ENCODE measurements at places on chromosomes 7 and 10.

DNA sequence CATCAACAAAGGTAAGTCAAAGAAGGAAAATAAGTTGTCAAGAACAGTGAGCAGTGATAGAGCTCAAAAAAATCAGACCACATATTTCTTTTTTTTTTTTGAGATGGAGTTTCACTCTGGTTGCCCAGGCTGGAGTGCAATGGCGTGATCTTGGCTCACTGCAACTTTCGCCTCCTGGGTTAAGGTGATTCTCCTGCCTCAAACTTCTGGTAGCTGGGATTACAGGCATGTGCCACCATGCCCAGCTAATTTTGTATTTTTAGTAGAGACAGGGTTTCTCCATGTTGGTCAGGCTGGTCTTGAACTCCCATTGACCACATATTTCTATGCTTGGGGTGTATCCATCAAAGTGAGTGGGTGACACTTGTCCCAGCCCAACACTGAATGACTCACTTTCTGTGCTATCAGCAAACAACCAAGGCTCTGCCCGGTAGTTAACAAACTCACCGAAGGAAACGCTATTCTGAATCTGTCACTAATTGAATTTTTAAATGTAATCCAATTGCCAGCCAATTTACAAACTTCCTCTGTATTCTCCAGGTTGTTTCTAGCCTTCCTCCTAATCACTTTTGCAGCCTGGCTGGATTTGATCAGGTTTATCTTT, 19.6 kb upstream of the SMNDC1 start:
- DNase-seq: no peak

DNA sequence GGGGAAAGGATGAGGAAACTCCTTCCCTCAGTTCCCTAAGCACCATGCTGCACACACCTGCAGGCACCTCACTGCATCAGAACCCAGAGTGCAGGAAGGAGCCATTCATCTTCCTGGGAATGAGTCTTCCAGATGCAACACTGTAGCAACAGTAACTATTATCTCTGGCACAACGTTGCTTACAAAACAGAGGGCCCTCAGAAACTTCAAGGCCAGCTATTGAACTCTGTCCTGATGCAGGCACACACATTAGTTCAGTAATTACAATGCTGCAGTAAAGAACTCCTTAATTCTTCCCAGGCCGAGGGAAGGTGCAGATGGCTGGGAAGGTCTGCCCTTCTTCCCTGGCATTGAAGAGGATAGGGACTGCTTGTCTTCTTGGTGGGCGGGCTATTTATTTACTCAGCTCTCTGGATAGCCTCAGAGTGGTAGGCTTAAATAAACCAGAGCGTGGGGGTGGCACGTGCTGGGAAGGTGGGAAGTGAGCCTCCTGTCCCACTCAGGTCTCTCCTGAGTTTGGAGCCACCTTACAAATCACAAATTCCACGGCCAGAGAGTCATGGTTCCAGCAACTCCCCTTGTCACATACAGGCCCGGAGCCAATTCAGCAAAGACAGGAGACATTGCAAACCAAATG, 125.1 kb upstream of the JCAD start:
- DNase-seq: no peak

DNA sequence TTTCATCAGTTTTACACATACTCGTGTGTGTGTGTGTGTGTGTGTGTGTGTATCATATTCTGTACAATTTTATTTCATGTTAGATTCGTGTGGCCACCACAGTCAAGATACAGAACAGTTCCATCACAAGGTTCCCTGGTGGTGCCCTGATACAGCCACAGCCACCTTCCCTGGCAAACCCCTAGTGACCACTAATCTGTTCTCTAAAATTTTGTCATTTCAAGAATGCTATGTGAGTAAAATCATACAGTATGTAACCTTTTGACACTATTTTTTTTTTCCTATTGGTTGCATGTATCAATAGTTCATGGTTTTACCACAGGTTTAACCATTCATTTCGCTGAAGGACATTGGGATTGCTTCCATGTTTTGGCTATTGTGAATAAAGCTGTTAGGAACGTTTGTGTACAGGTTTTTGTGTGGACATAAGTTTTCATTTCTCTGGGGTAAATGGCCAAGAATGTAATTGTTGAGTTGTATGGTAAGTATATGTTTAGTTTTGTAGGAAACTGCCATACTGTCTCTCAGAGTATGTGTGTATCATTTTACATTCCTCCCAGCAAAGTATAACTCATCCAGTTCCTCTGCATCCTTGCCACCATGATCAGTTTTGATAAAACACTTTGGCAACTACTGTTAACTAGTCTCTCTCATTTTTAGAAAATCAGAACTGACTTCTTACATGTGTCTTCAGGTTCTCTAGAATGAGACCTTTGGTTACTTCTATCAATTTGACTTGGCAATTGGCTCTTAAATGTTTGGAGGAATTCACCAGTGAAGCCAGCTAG, 20.6 kb downstream of the KLHDC10 start:
- no peak for DNase-seq

- no peak for DNase-seq
These were observed 711 bp downstream of the HIP1 start for GRCh38 chr7:75737856-75738603.

GRCh38 chr10:62386356-62387320, 12.5 kb downstream of the ZNF365 start:
- no peak for DNase-seq

DNA sequence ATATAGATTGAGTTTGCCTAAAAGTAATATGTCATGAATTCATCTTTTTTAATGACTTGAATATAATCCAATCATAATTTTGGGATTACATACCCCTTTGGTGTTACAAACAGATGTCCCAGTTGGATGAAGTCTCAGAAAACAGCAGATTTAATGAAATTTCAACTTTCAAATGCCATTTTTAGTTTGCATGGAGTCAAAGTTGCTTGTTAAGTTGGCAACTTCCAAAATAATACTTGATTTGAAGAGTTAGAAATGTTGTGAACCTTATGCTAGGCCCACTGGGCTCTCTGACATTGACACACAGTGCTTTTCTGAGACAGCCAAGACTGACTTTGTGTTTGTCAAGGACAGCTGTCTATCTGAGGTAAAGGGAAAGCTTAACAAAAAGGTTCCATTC, 248.1 kb downstream of the KIF20B start:
- DNase-seq: no peak

DNA sequence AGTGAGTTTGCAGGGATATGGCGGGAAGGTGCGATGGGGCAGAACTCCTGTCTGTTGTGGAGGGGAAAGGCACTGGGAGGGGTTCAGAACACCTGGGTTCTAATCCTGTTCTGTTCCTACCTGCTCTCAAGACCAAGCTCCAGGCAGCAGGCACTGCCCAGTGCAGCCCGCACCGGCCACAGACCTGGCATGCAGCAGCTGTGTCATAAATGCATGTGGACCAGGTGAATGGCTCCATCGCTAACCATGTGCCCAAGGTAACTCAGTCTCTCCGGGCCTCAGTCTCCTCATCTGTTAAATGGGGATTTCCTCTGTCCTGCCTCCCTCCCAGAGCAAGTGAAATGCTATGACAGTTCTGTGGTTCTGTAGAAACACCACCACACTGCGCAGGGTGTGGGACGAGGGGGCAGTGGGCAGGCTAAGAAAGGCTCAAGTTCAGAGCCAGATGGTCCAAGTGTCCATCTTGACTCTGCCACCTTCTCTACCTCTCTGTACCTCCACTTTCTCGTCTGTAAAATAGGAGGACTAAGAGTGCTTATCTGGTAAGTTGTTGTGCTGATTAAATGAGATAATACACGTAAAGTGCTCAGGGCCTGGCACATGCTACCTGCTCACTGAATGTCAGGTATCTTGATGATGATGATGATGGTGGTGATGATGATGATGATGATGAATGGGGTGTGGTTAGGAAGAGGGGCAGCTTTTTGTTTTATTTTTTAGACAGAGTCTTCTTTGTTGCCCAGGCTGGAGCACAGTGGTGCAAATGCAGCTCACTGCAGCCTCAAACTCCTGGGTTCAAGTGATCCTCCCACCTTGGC, 22.9 kb downstream of the ATP6V1F start:
- no peak for DNase-seq

GRCh38 chr7:85464042-85464651, 277.3 kb upstream of the SEMA3D start:
- DNase-seq: no peak

DNA sequence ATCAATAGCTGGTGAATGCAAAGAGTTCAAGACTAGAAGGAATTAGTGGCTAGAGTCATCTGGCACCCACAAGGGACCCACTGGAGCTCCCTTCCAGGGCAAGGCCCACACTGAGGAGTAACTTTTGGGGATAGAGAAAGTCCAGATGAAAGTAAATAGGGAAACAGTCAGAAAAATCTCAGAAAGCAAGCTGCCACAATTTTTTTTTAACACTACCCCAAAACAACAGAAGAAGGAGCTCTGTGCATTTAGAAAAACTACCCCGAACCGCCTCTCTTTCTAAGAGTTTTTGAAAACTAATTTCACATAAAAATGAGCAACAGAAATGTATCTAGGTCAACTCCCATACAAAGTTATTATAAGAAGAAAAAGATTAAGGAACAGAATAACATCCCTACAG, 42.2 kb downstream of the AOAH start:
- DNase-seq: no peak

DNA sequence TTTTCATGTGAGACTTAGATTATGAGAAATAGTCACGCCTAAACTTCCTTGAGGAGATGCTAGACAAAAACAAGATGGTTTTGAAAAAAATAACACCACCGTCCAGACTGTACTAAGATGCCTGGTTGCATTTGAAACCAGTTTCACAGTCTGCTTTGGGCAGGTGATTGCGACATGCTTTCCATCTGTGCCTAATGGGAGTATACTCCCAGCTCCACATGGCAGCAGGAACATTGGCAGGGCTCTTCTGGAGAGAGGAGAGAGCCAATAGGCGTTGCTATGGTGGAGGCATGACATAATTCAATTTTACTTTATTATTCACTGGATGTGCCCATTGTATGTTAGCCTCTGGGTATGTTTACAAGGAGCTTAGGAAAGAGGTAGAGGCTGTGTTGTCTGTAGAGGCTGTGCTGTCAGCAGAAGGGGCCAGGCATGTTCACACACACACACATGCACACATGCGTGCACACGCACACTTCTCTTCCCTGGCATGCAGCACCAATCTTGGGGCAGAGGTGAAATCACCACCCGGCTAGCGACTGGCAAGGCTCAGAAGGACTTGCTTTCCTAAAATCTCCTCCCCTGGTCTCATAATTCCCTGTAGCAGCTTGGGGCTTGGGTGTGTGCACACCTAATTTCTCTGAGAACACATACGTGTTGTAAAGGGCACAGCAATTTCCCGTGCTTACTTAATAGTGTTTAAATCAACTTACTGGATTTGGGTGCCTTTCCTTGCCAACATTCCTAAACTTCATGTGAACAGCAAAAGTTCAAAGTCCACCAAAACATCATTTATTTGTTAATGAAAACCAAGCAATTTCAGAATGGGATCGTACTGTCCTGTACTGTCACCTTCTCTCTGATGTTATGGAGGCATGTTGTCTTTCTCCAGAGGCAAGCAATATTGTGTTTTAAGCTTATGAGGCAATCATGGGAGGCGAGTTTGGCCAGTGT, 162.1 kb downstream of the TCF7L2 start:
- no peak for DNase-seq

- DNase-seq: no peak
These were observed 824 bp downstream of the RELN start for GRCh38 chr7:103988468-103989199.

DNA sequence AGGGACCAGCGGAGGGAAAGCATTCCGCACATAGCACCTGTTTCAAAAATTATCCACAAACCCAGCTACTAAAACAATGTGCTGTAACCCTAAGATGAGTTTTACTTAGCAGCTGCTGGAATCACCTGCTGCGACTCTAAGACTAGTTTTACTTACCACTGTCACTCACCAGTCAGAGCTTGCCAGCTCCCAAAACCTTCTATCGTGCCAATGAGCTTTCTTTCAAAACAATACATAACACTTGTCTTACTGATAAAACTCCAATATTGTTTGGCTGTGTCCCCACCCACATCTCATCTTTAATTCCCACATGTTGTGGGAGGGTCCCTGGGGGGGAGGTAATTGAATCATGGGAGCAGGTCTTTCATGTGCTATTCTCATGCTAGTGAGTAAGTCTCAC, 18.4 kb downstream of the ST8SIA6 start:
- no peak for DNase-seq

DNA sequence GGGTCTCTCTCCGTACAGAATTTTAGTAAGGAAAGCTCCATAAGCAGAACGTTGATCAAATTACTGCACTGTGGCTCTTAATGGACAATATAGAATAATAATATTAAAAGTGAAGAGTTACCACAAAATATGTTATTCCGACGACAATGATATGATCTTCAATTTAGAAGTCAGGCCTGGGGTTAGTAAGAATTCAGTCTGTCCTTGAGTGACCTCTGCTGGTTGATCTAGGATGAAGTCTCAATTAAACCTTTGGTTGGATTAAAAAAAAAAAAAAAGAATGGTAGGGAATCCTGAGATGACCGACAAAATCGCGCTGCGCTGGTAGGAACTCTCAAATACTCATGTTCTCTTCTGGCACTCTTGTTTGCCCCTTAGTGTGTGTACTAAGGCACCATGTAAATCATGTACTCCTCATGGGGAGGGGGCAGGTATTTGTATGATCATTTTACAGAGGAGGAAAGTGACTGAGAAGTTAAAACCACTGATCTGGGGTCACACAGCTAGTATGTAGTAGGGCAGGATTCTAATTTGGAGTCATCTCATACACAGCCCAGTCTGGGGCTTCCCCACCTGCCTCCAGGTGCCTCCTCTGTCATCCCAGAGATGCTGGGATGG, 161.3 kb upstream of the NPVF start:
- no peak for DNase-seq

GRCh38 chr10:45374350-45375052, 485 bp downstream of the ALOX5 start:
- DNase-seq: no peak

DNA sequence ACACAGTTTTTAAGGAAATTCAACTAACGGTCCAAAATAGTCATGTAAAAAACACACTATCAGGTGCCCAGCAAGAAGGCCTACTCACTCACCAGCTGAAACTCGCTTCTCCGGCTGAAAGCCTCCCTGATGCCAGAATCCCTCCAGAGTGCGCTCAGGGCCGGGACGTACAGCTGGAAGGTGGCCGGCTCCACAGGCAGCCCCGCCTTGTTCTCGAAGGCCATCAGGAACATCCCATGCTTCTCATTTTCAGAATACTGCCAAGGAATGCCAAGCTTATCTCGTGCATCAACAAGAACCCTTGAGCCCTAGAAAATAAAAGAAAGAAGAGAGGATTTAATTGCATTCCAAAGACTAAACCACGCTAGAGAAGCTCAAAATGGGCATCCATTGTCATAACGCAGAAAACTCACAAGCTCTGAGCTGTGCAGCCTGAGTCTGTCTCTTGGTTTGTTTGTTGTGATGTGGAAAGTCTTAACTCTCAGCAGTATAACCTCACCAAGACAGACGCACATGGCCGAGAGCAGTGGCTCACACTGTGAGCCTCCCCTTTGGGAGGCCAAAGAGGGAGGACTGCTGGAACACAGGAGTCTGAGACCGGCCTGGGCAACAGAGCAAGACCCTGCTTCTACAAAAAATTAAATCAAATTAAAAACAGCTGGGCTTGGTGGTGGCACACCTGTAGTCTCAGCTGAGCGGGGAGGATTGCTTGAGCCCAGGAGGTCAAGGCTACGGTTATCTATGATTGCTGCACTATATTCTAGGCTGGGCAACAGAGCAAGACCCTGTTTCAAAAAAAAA, 49.1 kb downstream of the GNA12 start:
- no peak for DNase-seq

GRCh38 chr10:63429281-63429680, 36.5 kb downstream of the JMJD1C start:
- no peak for DNase-seq

- no peak for DNase-seq
These were observed 177.4 kb upstream of the NPVF start for GRCh38 chr7:25405736-25406135.

All from stimulated activated CD4-positive, alpha-beta T cell treated with anti-CD3 and anti-CD28 coated beads, Interleukin-1b, Interleukin-23, amount 100 ng/mL, for 1 hour (primary cell).